ENCODE measurements at places on chromosomes 5 and 9.

DNA sequence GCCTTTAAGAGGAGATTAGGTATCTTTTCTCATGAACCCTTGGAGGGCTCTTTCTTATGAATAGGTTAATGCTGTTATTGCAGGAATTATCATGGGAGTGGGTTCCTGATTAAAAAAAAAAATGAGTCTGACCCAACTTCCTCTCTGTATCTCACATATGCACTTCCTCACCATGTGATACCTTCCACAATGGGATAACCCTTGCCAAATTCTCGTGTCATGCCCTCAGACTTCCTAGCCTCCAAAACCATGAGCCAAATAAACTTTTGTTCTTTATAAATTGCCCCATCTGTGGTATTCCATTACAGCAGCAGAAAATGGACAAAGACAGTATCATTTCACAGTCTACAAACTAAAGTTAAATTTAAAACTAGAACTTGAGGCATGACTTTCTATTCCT lies 1.0 kb downstream of the OR1B1 start:
- no peak for ATAC-seq

- peak; percentile 68 for ATAC-seq
Measured at GRCh38 chr5:172187118-172188032, 649 bp downstream of the STK10 start.

GRCh38 chr5:147727200-147727599 lies 55.3 kb downstream of the JAKMIP2 start:
- ATAC-seq = no peak

- no peak for ATAC-seq
Measured at GRCh38 chr5:146441896-146442295, 5.2 kb upstream of the TCERG1 start.

DNA sequence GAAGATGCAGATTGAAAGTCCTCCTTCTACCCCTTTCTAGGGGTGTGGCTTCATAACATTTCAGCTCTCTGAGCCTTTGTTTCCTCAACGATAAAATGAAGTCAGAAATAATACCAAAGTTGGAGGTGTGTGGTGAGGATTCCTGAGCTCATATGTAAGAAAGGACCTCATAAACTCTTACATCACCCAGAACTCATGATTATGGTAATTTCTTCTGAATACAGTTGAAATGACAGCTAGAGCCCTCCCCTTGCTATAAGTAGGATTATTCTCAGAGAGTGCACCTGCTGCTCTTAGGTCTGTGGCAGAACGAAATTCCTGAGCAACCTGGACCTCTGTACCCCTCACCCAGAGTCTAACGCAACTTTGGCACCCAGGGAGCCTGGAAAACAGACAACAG lies 291.4 kb upstream of the KLF4 start:
- no peak for ATAC-seq

DNA sequence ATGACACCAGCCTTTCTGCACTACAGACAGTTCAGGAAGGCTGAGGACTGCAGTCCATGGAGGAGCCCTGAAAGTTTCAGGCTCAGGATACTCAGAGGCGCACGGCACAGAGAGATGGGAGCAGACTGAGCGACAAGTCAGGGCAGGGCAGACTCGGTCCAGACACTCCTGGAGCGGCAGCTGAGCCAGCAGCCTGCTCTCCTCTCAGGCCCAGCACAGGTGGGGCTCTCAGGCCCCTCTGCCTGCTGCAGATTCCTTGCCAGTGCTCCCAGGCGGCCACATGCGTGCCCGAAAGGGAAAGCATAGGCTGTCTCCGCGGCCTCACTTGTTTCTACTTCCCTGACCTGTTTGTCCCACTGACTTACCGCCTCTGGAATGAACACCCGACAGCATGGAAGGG lies 228.3 kb downstream of the IRX2 start:
- ATAC-seq = no peak

- ATAC-seq = no peak
Measured at GRCh38 chr9:72445306-72445995, 76.0 kb upstream of the TMC1 start.
